ENCODE measurements at places on chromosomes 12 and 14.

DNA sequence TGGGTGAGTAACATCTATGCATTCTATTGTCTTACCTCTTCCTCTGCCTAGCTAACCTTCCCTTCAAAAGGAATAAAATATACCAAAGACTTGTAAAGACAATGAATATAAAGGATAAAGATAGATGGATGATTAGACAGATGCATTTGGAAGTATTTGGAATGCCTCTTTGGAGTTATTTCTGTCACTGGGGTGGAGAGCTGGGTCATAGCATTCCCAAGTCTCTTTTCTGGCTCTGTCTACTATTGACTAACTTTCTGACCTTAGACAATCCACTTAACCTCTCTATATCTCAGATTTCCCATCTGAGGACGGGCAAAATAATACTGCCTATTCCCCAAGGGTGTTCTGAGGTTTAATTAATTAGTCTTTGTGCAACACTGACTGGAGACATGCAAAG, 517.4 kb downstream of the DIO2 start:
- DNase-seq: no peak

DNA sequence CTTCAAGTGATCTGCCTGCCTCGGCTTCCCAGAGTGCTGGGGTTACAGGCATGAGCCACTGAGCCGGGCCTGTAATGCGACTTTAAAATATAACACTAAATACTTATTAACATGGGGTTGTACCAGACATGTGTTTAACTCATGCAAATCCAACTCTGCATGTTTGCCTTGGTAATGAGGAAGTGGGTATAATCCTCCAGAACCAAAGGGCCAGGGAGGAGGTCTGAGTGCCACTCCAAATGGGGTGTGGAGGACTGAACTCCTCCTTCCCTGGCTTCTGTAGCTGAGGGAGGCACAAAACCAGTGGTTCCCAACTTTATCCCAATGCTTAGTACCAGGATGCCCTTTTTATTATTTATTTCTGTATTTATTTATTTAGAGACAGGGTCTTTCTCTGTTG, 61.6 kb upstream of the MED13L start:
- no peak for DNase-seq

DNA sequence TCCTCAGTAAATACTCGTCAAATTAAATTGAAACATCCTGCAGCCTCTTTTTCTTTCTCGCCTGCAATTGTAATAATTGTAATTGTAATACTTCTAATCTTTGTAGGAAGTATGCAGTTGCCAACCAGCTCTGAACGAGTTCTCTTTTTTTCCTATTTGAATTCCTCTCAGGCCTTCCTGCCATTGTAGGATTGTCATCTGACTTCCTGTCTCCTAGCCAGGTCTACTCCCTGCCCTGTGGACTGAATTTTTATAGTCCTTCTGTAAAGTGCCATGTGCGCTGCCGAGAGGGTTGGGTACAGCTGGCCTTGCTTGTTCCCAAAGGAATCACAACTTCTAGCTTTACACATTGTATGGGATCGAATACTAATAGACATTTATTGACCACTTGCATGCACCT, 183.3 kb downstream of the SSPN start:
- no peak for DNase-seq

GRCh38 chr12:94149781-94150239, 1.4 kb downstream of the PLXNC1 start:
- DNase-seq: no peak

- DNase-seq: no peak
These were observed 50.1 kb upstream of the LIMA1 start for GRCh38 chr12:50333441-50333840.

DNA sequence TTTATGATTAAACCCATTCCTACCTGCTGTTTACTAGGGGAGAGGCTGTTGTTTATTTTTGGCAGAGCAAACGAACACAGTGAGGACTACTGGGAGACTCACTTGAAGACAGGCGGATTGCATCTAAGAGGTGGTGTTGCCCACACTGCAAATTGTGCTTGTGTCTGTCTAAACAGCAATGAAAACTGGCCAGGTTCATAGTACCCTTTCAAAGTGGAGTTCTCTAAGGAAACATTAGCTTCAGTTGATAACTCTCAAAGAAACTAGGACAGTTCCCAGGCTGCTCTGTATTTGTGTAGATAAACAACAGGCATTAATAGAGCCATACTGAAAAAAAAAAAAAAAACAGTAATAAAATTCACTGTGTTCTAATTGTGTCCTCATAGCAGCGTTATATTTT, 466.0 kb upstream of the RGS6 start:
- DNase-seq: no peak

GRCh38 chr14:95468448-95469133, 47.9 kb downstream of the SYNE3 start:
- DNase-seq: no peak

GRCh38 chr14:90039253-90040010, 22.4 kb upstream of the KCNK13 start:
- no peak for DNase-seq

GRCh38 chr14:92263681-92264080, 59.3 kb upstream of the SLC24A4 start:
- DNase-seq: no peak

Data from activated T-cell treated with anti-CD3 and anti-CD28 coated beads for 48 hours (primary cell).